ENCODE measurements at places on chromosomes 13 and 19.

DNA sequence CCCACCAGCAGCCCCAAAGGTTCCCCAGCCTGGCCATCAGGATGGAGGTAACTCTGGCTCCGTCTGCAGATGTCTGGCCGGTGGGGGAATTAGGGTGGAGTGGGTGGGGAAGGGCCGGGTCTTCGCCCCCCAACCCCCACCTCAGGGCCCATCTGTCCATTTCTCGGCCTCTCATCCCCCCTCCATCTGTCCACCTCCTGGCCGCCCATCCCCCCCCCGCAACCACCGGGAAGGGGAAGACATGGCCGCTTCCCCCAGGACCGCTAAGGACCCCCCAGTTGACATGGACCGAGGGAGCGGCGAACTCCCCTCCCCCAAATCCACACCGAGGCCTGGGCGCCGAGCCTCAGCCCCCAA is 793 bp downstream of the LRFN1 start:
- no peak for DNase-seq

DNA sequence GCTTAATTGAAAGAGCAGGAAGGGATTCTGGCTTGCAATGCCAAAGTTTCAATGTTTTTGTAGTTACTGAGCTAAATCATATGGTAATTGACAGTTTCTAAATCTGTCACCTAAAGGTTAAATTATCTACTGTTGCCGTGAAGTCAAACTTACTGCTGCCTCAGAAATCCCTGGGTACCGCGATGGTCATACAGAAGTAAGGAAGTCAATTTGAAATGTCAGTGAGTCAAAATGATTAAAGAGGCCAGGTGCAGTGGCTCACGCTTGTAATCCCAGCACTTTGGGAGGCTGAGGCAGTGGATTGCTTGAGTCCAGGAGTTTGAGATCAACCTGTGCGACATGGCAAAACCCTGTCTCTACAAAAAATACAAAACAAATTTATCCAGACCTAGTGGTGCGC is 48.8 kb upstream of the TPM4 start:
- no peak for DNase-seq

DNA sequence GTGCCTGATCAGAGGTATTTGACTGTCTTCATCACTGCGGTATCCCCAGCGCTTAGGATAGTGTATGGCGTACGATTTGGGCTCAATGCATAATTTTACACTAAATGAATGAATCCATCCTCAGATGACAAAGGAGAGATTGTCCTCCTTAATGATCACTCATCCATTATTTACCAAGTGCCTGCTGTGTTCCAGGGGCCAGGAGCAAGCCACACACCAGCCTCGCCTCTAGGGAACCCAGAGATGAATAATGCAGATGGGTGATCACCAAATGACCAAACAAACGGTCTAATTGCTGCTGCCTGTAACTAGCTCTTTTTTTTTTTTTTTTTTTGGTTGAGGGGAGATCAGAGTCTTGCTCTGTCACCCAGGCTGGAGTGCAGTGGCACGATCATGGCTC is 5.9 kb upstream of the GPR32 start:
- no peak for DNase-seq

GRCh38 chr19:39474139-39474620 is 6.5 kb upstream of the TIMM50 start:
- peak; percentile 68 for DNase-seq

DNA sequence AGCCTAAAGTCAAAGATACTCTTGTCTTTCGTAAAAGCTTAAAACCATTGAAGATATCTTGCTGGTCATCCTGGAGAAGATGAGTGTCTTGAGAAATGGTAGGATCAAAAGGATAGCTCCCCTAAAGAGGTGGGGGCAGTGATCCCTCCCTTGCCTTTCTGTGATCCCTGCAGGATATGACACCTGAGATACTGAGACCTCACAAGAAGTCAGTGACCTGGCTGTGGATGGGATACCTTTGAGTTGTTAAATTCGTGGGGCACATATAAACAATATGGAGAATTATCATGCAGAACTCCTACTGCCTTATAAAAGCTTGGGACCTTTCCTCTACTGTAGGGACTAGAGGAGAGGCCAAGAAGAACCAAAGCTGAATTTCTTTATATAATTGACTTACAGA is 21.4 kb downstream of the STOML3 start:
- DNase-seq: no peak

DNA sequence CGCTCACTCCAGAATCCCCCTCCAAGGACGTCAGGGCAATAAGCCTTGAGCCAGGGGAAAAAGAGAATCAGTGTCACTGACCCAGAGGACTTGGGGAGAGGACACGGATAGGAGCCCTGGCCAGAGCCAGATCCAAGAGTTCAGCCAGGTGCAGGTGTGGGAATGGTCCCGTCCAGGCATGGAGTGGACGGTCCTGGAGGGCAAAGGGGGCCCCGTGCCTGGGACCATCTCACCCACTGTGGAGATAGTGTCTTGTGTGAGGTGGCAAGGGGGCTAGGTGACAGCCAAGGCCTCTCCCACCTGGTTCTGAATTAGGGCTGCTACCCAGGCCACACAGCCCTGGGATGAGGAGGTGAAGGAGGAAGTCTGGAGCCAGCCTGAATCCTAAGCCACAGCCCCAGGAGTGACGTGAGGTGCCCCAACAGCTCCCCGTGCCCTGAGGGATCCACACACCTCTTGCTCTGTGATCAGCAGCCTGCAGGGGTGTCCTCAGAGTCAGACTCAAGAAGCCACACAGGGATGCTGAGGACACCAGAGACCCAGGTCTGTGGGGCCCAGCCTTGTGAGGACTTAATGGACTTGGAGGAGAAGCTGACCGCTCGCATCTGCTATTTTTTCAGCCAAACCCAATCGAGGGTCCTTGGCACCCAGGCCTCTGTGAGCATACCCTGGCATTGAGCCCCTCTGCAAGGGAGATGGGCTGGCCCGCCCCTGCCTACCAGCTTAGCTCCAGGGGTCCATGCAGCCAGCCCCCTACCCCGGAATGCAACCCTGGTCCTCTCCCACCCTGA is 16.4 kb upstream of the ZNF14 start:
- no peak for DNase-seq

GRCh38 chr13:42549552-42549936 is 24.4 kb upstream of the TNFSF11 start:
- no peak for DNase-seq

Data from activated naive CD4-positive, alpha-beta T cell (primary cell).